ENCODE measurements at places on chromosomes 11 and 22.

DNA sequence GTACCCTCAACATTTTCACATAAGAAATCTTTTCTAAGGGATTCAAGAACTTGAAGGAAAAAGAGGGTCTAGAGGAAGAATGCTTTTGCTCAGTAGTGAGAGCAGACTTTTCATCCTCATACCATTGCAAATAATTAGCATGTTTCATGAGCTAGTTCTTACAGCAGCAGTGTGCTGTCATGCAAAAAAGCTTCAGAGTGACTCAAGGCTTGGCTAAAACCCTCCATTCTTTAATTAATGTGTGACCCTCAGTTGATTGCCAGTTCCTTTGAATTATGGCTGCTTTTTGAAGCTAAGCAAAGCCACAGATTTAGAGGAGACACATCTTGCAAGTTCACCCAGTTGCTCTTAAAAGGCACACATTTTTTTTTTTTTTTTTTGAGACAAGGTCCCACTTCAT, 36.6 kb upstream of the PCF11 start:
- no peak for DNase-seq

GRCh38 chr22:29434288-29434687, 4.1 kb upstream of the RFPL1 start:
- DNase-seq = no peak

- no peak for DNase-seq
Measured at GRCh38 chr11:111386611-111387150, 7.6 kb upstream of the POU2AF1 start.

GRCh38 chr11:64888729-64889511, 10.5 kb upstream of the EHD1 start:
- no peak for DNase-seq

DNA sequence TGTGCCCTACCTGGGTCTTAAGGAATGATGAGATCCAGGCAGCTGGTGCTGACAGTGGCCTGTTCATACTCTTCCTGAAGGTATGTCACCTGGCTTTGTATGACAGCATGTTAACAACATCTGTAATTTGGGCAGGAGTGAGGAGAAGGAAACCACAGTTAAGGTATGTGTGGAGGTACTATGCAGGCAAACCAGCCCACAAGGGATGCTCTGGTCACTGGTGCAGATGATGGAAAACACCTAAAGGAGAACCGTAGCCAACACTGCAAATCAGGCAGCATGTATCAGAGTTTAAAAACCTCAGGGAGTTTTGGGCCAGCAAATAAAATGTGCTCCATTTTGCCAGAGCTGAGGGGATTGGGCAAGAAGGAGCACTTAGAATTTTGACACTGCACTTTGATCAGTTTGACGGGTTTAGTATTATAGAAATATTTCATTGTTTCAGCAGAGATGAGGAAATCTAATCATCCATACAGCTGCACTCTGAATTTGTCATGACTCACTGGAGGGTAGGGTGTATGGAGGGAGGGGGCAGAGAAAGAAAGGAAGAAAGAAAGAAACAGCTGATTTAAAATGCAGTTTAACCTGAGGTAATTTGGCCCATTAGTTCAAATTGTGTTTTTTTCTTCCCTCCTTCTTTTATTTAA, 260.9 kb downstream of the KIRREL3 start:
- DNase-seq = no peak

- DNase-seq = no peak
Measured at GRCh38 chr11:120890609-120891320, 133.1 kb upstream of the TBCEL start.

DNA sequence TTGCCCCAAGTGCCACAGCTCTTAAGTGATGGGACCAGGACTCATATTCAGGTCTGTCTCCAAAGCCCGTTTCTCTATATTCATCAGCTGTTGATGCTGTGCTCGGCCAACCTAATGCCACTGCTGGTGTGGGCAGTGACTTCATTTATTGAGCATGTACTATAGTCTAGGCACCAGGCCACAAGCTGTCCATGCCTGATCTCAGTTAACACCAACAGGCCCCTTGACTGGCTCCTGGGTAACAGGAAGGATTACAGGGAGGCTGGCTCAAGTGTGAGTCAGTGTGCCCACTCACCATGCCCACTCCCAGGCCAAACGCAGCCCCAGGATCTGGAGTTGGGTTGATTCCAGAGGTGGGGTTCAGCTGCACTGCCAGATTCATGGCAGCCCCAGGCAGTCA, 8.6 kb upstream of the CRYBB2 start:
- DNase-seq = no peak

GRCh38 chr22:23698673-23699235, 7.9 kb downstream of the RGL4 start:
- DNase-seq = no peak

DNA sequence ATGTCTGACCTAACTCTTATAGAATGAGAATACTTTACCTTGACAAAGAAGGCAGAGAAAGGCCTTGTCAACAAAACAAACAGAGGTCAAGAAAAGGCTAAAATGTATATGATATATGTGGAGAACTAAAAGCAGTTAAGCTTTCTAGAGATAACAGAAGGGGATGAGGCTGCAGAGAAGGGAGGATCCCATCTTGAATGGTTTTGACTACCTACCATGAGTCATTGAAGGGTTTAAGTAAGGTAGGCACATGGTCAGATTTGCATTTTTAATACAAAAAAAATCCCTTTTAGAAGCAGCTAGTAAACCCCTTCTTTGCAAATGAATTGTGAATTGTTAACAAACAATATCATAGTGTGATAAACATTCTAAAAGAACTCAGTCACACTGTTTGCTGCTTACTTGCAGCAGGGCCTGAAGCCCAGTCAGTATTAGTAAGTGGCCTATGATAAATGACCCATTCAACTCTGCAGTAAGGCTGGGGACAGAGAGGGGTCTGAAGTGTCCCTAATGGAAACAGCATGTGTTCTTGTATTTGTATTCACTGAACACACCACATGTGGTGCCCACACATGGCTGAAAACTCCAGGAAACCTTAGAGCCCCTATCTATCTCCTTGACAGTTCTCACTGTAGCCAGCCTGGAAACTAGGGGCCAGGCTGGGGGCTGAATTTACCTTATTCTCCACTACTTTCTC, 328.8 kb upstream of the PITPNB start:
- DNase-seq = no peak

- no peak for DNase-seq
Measured at GRCh38 chr11:16166571-16166970, 189.8 kb downstream of the SOX6 start.

DNA sequence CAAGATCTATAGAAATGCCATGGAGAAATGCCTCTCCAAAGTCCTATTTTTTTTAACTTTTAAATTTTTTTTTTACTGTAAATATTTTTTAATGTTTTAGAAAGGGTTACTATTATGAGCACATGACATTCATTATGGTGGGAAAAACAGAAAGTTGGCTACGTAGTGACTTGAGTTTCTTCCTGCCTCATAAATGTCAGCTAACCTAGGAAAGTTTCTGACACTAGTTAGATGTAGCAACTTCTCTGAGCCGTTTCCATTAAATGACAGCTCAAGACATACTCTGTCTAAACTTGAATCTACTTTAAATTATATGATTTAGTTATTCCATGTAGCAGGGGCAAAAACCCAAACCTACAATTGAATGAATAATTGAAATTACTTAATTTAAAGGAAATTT, 18.4 kb upstream of the CTSC start:
- DNase-seq = no peak

DNA sequence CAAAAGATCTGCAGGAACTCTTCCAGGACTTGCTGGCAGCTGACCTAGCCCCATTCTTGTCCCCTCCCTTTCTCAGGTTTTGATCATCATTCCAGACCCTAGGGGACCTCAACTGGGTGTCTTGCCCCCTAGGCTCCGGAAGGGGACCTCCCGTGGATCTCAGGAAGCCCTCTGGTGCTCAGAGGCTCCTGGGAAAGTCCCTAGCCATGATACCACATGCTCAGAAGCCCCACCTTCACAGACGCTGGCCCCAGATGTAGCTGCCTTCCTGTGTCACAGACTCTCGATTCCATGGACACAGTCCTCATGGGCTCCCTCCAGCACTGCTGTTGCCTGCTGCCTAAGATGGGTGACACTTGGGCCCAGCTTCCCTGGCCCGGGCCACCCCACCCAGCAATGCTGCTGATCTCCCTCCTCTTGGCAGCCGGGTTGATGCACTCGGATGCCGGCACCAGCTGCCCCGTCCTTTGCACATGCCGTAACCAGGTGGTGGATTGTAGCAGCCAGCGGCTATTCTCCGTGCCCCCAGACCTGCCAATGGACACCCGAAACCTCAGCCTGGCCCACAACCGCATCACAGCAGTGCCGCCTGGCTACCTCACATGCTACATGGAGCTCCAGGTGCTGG, at the start of gene LRRC55:
Gene LRRC55, plus strand, starts transcription at position 276 of the 628 bp plus-strand sequence. Its CDS starts 70 bp downstream, at position 346.
- no peak for DNase-seq

GRCh38 chr11:64209563-64209843, 3.0 kb downstream of the FERMT3 start:
- no peak for DNase-seq

- no peak for DNase-seq
Measured at GRCh38 chr11:127074151-127074761, 73.7 kb upstream of the KIRREL3 start.

DNA sequence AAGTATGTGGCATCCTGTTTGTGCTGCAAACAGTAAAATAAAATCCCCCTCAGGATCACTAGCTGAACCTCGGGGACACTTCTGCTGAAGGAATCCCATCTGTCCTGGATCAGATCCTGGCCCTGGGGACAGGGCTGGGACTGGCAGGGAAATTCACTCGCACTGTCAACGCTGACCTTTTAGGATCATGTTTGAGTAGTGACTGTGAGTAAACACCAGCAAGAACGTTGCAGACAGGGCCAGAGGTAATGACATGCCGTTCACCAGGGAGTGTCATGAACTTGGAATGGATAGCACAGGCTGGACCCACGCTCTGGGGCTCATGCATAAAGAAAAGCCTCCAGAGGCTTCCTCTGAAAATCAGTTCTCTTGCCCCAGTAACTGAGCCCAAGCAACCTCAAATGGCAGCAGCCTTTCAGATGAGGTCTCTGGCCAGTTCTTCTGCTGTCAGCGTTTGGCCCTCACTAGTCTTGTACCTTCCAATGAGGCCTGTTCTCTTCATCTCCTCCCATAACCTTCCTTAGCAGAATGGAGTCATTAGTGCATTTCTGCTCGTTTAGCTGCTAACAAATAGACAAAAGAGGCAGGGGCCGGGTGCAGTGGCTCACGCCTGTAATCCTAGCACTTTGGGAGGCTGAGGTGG, 51.0 kb upstream of the BARX2 start:
- no peak for DNase-seq

DNA sequence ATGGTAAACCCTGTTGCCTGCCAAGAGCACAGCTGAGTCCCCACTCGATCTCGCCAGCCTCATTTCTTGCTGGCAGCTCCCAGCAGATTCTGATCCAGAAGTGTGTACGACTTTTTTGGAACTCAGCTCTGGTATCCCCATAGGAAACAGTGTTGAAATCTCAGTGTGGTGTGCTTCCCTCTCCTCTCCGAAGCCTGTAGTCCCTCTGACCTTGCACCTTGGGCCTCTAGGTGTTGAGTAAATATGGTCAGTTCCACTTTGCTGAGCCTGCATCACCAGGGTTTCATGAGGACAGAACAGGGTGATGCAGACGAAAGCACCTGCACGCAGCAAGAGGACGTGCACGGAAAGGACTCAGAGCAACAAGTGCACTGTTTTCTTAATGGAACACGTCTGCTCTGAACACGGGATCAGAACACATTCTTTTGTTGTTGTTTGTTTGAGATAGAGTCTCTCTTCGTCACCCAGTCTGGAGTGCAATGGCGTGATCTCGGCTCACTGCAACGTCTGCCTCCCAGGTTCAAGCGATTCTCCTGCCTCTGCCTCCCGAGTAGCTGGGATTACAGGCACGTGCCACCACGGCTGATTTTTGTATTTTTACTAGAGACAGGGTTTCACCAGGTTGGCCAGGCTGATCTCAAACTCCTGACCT, 3.8 kb upstream of the CPT1A start:
- DNase-seq = no peak

DNA sequence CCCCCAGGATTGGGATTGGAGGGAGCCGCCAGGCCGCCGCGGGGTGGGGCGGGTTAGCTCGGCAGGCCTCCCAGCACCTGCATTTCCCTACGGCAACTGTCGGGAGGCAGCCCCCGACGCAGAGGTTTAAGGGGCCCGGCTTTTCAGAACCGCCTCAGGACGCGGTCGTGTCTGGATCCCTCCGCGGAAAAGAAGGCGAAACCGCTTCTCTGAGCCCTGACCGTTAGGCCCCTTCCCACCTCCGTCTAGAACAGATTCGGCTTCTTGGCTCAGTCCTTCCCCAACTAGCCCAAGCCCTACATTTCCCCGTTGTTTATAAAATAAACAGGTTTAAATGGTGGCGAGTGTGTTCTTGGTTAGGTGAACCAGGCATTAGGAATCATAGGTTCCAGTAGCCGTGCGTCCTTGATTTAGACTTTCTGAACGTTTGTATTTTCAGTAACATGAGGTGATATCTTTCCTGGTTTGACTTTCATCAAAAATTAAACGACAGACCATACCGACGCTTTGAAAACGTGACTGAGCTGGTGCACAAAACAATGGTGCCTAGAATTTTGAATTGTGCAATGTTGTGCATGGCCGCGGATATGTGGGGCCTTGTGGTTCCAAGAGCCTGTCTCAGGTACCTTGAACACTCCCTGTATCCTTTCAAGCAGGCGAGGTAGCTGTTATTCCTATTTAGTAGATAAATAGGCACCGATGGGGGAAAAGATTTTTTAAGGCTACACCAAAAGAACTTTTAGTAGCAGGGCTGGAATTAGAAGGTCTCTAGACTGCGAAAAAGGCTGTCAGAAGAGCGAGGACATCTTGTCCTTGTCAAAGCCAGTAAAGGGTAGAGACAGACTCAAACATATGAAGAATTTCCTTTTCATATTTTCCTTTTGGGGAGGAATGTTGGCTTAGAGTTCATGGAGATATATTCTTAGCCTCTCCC, 1.2 kb upstream of the HSPA8 start:
- DNase-seq = peak; percentile 50

- DNase-seq = no peak
Measured at GRCh38 chr11:14304601-14305000, 54.4 kb downstream of the RRAS2 start.

- no peak for DNase-seq
Measured at GRCh38 chr22:47628477-47629272, 866.2 kb downstream of the TBC1D22A start.

GRCh38 chr11:127182586-127183203, 182.1 kb upstream of the KIRREL3 start:
- DNase-seq = no peak

DNA sequence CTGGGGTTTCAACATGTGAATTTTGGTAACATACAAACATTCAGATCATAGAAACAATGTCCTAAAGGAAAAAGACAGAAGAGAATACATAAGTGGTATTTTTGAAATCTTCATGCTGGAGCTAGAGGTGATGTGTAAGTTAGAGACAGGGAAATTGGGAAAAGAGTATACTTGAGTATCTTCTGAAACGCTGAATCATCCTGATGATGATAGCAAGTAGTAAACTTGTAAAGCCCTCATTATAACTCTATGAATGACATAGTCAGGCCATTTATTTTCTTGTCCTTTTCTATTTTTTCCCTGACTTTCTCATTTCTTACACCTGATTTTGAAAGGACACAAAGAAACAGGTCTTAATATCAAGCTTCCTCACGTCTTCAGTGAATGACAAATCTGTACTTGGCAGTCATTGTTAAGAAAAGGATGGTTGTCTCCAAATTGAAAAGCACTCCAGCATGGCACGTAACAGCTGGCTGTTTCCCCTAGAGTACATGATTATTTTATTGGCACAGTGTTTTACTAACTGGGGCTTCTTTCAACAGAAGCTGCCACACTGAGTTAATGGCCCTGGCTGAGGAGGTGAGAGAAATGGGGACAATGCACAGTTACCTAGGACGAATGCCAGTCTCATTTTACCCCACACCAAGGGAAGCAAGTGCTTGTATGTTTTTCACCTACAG, 140.7 kb upstream of the CTSC start:
- no peak for DNase-seq

- peak; percentile 95 for DNase-seq
Measured at GRCh38 chr22:32411829-32412592, at the start of gene RTCB. RTCB (minus strand) TSS chr22:32412247; CDS start chr22:32412156, 91 bp downstream.

All from activated T-cell treated with anti-CD3 and anti-CD28 coated beads, Interleukin-2, amount 50 U/mL, for 48 hours (primary cell).